Stimulated activated CD8-positive, alpha-beta memory T cell treated with anti-CD3 and anti-CD28 coated beads, Interleukin-2, amount 100 ng/mL, for 48 hours (primary cell): ENCODE measurements at places on chromosomes 6 and 20.

GRCh38 chr6:7742223-7742785 lies 16.4 kb downstream of the BMP6 start:
- DNase-seq, result no peak

DNA sequence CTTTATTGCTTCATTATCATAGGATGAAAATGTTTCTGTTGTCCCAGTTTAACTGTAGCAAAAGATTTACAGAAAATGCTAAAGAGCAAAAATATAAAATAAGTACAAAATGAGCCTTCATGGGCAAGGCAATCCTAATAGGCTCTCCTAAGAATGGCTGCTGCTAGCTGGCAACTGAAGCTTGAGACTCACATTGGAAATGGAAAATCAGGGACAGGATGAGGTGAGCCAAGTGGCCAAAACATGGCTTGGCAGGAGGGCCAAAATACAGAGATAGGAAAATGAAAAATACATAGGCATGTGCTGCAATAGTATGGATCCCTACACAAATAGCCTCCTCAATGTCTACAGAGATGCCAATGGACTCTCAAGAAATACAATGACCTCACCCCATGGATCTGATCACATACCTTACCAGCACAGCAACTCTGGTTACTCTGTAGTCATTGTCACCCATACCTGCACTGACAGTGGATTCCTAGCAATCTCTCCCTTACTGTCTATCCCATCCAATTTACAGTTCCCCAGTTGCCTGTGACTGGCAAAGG lies 105.4 kb downstream of the DST start:
- no peak for DNase-seq

- DNase-seq, result no peak
Observed at GRCh38 chr20:51092338-51092737, 69.4 kb upstream of the KCNG1 start.

DNA sequence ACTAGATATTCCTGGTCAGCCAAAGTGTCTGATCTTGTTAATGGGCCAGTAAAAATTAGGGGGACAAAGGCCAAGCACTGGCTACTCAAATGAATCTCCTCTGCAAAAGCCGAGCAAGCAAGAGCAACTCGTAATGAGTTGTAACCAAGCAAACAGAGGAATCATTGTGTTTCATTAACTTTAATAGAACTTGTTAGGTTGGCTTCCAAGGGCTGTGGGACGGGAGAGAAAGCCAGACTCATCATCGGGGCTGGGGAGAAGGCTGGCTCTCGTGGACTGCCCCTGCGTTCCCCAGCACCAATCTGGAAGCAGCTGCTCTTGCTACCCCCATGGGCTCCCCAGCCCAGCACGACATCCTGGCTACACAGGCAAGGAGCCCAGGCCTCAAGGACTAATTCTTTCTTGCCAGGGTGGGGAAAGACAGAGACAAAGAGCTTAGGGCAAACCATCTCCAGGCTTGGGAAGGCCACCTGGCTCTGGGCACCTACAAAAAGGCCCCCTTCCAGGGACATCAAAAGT lies 10.5 kb upstream of the SCUBE3 start:
- DNase-seq, result no peak

- no peak for DNase-seq
Observed at GRCh38 chr6:80287112-80287511, 180.6 kb downstream of the BCKDHB start.

DNA sequence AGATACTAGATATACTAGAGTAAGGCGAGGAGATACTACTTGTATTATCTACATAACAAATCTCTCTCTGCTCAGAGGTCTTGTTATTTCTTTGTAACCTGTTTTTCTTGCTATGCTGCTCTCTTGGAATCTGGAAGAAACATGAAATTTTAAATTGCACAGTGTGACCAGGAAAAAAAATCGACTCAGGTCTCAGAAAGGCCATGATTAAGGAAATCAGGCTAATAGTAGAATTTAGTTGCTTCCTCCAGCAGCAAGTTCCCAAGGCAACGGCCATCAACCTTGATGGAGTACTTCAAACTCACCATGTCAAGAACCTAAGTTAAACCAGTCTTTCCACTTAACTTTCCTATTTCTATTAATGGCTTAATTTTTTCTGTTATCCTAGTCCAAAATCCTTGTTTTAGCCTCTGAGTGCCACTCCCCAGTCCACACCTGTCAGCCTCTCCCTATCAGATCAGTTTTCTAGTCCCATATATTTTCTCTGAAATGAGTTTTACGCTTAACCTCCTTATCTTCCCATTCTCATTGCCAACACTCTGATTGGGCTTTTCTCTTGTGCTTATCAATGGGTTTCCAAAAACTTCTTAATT lies 87.7 kb upstream of the BEND3 start:
- DNase-seq, result no peak

GRCh38 chr6:108710551-108710950 lies 137.7 kb upstream of the ARMC2 start:
- DNase-seq, result no peak
